ENCODE measurements at places on chromosomes 5 and 9.
A peak's percentile ranks its signal among the peaks of the same experiment; 100 is the strongest.

DNA sequence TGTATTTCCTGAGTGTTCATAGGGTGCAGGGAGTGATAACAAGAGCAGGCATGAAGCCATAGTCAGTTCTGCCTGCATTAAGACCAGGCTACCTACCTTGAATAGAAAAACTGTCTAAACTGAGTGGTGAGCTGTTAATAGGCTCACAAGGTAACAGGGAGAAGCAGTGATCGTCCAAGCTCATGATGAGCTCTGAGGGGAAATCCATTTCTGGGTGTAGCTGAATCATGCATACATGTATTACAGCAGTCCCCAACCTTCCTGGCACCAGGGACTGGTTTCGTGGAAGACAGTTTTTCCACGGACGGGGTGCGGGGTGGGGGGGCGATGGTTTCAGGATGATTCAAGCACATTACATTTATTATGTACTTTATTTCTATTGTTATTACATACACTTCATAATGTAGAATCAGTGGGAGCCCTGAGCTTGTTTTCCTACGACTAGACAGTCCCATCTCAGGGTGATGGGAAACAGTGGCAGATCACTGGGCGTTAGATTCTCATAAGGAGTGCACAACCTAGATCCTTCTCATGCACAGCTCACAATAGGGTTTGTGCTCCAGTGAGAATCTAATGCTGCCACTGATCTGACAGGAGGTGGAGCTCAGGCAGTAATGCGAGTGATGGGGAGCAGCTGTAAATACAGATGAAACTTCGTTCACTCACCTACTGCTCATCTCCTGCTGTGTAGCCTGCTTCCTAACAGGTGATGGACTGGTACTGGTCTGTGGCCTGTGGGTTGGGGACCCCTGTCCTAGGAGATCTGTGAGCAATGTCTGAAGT is 100.0 kb upstream of the IL6ST start:
- no peak for DNase-seq

GRCh38 chr5:159641371-159642039 is 274.8 kb upstream of the ADRA1B start:
- no peak for DNase-seq

DNA sequence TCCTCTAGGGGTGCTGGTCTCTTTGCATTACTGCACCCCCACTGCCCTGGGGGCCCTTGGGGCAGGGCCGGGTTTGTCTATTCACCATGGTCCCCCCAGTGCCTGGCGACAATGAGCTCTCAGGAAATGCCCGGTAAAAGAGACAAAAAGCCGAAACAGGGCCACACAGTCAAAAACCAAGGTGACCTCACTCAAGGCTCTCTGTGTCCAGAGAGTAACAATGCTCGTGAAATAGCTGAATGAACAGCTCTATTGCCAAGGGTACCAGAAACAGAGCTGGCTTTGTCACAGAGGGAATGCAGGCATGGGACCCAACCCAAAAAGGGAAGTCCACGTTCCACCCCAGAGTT is 16.0 kb downstream of the SH3PXD2B start:
- DNase-seq: no peak

GRCh38 chr5:107393851-107394250 is 276.9 kb downstream of the EFNA5 start:
- DNase-seq: peak; percentile 15

GRCh38 chr5:173815571-173815970 is 72.6 kb upstream of the CPEB4 start:
- no peak for DNase-seq

Measured in fibroblast of skin of left quadriceps (primary cell).